ENCODE measurements at places on chromosomes 3 and 15.

GRCh38 chr3:49718858-49719213 lies 648 bp downstream of the AMIGO3 start:
- no peak for DNase-seq

DNA sequence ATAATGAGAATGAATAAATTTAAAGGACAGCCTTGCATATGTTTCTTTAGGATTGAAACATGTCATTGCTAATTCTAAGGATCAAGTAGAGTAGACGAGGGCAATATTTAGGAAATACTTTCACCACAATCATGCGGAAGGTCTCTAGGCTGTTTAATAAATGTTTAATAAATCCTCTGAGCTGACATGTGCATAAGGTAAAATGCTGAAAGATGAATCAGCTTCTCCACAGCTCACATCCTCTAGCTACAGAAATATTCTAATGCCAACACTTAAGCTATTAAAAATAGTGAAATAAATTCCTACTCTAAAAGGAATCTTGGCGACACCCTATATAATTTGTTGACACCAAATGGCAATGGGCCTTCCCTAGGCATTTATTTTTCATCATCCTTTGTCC lies 407.3 kb downstream of the TBL1XR1 start:
- DNase-seq: no peak

GRCh38 chr3:81788610-81789009 lies 27.2 kb upstream of the GBE1 start:
- DNase-seq: no peak

DNA sequence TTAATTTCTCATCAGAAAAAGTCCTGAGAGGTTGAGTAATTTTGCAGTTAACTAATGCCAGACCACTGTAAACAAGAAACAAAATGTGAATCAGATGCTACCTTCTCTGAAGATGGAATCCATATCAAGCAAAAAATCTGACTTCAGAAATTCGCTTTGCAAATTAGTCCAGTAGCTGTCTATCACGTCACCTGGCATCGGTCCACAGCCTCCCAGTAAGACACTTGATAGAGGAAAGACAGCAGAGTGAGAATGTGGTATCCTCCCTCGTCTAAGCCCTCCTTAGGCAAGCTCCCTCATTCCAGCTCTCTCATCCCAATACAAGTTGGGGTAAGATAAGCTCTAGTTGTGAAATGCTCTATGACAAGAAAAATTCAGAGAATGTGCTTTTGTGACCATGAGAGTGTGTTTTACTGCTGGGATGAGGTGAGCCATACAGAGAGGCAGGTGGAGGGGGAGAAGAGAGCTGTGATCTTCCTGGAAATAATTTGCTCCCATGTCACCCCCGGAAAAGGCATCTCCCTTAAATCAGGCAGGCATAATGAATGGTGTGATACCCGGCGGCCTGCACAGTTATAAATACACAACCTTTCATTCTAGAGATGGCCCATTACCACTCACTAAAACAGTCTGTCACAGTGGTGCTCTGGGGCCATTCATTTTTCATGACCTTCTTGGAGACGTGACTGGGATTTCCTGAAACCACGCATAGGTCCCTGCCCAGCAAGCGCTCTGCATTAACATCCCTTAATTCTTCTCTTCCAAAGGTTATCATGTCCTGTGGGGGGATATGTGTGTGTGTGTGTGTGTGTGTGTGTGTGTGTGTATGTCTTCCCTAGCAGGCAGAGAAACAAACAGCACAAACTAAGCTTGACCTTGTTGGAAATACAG lies 602.0 kb upstream of the KCNMB2 start:
- DNase-seq: peak; percentile 27

DNA sequence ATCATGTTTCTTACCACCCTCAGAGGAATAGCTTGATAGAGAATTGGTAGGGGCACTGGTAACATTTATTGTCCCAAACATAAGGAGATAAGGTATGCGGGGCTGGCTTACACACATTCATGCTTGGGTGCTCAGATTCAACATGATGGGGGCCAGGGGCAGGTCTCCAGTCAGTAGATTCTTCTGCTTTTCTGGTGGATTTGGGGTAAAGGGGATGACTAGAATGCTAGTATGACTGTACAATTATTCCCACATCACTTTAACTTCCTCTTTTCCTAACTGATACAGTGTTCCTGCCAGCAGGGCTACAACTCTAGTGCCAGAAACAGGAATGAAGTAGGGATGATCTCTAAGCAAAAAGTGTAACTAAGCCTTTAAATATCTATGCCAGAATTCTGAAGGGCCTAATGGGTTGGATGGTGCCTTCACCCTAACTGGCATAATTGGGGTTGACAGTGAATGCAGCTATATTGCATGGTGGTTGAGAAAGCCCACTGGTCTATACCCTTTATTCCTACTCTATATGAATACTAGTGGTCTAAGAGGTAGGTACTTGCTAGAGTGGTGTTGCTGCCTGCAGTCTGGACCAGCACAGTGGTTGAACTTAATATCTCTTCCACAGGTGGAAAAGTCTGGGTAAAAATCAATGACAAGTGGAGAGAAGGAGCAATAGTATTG lies 117.4 kb downstream of the IL12A start:
- no peak for DNase-seq

- no peak for DNase-seq
Measured at GRCh38 chr3:104368760-104369159, 997.9 kb upstream of the ALCAM start.

DNA sequence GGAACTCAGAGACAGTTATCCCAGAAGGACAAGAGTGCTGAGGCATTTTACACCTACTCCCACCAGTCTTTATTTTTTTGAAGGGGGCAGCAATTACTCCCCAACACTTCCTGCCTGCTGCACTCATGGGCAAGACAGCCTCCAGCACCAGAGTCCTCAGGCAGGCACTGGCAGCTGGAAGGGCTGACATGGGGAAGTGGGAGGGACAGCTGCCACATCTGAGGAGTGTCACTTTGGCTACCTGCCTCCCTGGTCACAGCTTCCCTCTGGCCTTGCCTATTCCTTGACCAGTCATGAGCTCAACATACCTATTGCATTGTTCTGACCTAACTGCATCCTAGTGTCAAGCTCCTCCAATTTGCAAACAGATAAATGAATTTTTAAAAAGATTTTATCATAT lies 10.2 kb upstream of the LACTB start:
- DNase-seq: no peak

DNA sequence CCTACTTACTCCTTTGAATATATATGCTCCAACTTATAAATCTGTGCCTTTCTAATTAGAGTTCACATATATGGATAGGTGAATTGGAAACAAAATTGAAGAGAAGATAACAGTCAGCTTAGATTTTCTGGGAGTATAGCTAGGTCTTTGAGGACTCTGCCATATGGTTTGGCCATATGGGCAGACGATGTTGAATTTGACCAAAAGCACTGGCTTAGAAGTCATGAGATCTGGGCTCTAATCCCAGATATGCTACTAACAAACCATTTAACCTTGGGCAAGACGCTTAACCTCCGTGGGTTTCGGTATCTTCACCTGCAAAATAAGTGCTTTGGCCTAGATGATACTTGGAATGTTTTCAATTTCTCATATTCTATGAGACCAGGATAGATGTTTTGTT lies 154.1 kb downstream of the LSAMP start:
- no peak for DNase-seq

GRCh38 chr3:64000453-64001055 lies 22.7 kb downstream of the PSMD6 start:
- no peak for DNase-seq

GRCh38 chr15:79078763-79079410 lies 11.7 kb downstream of the RASGRF1 start:
- no peak for DNase-seq

GRCh38 chr15:76327191-76328105 lies 9.1 kb upstream of the ISL2 start:
- no peak for DNase-seq

DNA sequence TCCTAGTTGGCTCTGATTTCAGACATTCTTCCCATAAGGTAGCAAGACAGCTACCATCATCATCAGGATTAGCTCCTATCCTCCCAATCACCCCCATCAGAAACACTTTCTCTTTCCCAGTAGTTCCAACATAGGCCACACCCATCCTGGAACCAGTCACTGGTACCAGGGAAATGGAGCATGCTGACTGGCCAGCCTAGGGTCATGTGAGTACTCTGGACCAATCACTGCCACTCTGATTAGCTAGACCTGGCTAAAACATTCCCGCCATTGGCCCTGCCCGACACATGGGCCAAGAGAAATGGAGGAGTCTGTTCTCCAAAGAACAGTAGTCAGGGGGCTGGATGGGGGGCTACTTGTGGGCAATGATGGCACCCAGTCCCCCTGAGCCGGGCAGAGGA lies 12.4 kb downstream of the EFCC1 start:
- no peak for DNase-seq

- DNase-seq: no peak
Measured at GRCh38 chr15:56017920-56018319, 24.5 kb upstream of the NEDD4 start.

- DNase-seq: no peak
Measured at GRCh38 chr15:101315736-101316135, 20.7 kb upstream of the SNRPA1 start.

GRCh38 chr3:128804811-128805155 lies 74.6 kb upstream of the ACAD9 start:
- no peak for DNase-seq

All from head of caudate nucleus (tissue), 42 donors.